Stimulated activated CD4-positive, alpha-beta T cell treated with anti-CD3 and anti-CD28 coated beads, Interleukin-4, amount 100 ng/mL, for 48 hours (primary cell): ENCODE measurements at places on chromosomes 12 and 14.

DNA sequence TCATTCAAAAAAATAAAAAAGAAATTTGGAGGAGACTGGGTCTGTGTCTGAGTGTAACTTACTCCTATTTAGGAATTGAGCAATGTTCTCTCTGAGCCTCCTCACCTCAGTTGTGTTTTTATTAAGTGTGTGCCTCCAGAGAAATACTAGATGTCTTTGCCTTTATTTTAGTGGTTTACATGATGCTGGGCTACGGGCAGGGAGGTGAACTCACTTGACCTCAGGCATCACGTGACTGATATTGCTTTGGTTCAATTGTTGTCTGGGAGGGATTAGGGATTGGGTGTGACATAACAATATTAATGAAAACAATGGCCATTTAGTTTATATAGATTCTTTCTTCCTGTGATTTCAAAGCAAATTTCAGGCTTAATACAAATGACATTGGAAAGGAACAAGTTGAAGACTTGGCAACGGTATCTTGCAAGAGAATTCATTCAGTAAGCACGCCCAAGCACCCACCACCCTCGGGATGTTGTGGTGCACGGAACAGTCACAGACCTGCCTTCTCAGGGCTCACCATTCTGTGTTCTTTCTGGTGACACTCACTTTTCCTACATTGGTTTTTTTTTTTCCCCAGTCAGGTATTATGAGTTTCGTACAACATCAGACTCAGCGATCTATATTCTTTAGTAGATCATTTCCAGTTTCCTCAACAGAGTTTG, 77.5 kb downstream of the BMP4 start:
- DNase-seq = no peak

DNA sequence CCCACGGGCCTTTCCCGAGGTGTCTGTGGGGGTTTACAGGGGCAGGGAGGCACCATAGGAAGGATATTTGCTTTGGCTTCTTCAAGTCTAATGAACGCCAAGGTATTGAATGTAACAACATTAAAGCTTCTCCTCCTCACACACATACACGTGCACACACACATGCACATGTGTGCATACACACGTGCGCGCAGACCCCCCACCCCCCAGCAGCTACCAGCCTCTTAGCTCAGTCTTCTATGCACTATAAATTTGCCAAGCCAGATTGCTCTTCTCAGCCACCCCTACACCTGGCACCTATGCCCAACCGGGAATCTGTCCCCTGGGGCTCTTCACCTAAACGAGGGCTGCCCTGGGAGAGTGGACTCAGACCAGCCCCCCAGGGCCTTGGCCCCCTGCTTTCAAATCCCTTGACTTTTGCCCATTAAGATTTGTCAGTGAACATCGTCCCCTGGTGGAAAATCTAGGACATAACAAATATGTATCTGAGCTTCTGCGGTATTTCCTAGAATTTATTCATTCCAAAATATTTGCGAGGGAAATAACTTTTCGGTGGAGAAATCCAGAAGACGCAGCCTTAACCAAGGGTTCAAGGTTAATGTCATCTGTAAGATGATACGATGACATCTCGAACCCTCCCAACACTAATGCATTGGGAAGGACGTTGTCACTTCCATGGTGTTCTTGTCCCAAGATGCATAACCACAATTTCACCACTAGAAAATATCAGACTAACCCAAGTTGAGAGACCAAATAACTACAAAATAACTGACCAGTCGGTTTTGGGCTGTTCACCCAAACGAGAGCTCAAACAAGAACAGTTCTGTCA, 330.4 kb downstream of the MED13L start:
- no peak for DNase-seq

GRCh38 chr14:80906946-80907345, 34.6 kb downstream of the CEP128 start:
- no peak for DNase-seq

DNA sequence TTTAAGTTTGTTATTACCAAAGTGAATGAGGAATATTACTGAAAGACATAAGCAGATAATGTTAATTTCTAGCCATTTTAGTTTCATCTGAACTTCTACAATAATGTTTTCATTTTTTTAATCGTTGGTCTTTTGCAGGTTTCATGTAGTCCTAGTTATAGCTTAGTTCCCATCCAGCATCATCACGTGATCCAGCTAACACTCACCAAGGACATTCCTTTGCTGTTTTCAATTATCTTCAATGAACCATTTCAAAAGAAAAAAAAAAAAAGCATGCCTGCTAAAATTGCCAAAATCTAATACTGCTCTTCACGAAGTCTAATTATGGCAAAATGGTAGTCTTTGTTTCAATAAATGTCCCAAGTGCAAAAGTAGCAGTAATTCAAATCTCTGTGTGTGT, 187.7 kb upstream of the ATXN7L3B start:
- DNase-seq = no peak

DNA sequence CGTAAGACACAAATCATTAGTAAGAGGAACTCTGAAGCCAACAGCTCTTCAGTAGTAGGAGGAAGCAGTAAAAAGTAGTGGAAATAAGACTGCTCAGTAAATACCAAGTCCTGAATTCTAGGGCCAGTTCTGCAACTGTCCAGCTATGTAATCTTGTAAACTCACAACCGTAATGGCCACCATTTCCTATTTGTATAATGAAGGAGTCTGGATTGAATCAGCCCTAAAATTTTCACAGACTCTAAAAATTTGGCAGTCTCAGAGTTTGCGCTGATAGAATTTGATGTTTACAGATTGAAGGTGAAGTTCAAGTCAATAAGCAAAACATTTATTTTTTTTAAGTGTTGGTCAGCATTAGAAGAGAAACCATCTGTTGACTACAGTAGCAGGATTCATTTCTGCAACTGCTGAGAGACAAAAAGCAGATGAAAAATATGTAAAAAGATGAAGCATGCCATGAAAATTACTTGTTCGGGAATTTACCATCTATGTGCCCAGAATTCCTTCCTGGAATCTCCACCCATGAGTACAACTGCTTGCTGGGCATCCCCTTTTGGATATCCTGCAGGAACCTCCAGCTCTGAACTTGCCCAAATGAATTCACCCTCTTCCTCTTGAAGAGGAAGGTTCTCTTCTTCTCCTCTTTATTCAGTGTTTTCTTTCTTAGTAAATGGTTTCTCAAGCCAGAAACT, 47.5 kb downstream of the GALNT4 start:
- no peak for DNase-seq

- no peak for DNase-seq
These were observed 27.4 kb downstream of the BCL2L14 start for GRCh38 chr12:12097891-12098690.

DNA sequence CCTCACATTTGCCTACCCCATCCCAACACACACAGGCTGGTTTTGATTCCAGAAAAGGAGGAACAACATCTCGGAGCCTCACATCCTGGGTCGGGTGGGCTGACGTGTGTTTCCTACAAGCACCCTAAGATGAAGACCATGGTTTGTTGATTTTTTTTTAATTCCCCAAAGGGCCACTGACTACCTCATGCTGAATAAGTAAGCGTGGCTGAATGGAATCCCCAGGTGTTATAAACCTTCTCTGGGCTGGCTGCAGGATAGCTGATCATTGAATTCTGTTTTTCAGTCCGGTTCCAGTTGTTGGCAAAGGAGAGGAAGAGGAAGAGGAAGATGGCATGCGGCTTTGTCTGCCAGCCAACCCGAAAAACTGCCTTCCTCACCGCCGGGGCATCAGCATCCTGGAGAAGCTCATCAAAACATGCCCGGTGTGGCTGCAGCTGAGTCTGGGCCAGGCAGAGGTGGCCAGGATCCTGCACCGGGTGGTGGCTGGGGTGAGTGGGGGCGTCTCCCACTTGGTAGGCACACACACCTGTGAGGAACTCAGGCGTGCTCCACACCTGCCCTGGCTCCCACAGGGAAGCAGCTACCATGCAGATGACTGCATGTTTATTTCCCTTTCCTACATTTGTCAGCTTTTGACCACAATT, 42.0 kb downstream of the RIN3 start:
- DNase-seq = no peak

DNA sequence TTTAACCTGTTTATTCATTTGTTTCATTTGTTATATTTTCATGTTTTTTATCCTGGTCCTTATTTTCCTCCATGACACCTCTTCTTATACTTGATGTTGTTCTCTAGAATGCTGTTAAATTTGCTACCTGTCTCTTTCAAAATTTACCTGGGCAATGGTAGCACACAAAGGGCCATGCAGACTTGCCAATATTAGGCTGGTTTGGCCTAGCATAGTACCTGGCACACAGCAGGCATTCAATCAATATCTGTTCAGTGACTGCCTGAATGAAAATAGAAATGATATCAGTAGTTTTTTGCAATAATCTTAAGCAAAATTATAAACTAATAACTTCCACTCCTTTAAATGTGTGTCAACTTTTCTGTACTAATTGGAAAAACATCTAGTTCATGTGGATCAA, 325.1 kb downstream of the APAF1 start:
- DNase-seq = no peak

DNA sequence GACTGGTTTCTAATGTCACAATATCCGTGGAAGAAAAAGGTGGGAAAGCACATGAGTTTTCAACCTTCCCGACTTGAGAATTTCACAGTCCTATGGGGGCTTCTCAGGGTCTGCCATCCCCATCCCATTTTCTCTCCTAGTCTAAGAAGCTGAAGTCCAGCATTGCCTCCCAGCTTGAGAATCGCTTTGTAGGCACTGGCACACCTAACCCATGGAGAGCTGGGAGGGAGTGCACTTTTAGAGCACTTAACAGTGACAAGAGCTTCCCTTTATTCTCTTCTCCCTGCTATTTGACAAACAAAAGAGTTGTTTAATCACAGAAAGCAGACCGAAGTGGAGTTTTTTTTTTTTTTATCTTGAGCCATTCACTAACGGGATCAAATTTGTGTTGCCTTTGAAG, 22.8 kb upstream of the SRRM4 start:
- DNase-seq = no peak

DNA sequence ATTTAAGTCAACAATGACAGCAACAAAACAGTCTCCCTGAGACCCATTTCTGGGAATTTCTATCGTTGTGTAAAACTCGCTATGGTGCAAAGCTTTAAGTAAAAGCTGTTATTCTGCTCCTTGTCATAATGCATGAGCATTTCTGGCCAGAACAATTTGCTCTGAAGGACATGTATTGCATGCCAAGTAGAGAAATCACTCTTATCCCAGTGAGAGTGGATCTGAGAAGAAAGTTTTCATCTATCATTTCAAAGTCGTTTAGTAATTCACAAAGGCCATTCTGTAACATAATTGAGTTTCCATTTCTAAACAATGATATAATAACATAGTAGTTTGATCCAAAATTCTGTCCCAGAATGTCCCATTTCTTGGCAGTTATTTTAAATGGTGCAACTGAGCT, 86.6 kb downstream of the TBC1D30 start:
- no peak for DNase-seq

GRCh38 chr12:124453419-124454351, 113.7 kb downstream of the NCOR2 start:
- DNase-seq = peak; percentile 72

DNA sequence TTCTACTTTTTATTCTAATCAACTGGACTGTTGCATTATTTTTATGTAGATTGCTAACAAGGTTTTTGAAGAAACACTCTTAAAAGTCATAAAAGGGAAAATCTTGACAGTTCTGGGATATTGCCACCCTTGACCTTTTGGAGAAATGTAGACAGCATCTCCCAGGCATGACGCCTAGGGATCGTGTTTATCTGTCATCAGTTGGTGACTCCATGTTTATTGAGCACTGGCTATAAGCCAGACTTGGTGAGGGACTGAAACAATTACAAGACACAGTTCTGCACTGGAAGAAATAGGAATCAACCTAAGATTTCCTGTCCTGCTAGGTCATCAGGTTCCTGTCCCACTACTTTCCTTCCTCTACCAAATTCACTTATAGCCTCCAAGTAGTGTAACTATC, 34.5 kb downstream of the HMGA2 start:
- DNase-seq = no peak

DNA sequence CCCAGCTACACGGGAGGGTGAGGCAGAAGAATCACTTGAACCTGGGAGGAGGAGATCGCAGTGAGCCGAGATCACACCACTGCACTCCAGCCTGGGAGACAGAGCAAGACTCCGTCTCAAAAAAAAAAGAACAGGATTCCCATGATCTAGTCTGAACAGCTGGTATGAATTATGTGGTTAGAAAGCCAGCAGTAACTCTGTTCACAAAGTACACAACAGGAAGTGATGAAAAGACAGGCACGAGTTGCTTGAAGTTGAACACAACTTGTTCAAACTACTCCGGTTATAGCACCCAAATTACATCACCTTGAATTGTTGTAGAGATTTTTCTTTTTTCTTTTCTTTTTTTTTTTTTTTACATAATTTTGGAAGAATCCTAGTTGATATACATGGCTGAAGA, 238.8 kb upstream of the RGS6 start:
- no peak for DNase-seq

DNA sequence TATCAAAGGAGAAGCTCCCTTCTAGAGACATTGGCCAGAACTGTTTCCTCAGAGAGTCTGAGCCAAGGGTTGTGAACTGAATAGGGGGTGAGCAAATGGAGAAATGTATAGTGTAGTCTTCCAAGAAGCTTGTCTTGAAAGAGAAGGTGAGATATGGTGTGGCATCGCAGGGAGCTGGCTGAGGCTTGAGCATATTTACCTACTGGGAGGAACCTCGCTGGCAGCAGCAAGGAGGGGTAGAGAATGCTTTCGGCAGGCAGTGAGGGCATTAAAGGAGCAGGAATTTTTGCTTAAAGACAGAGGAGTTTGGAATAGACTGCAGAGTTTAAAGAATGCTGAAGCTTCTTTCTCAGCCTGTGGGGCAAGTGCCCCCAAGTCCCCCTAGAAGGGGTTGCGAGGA, 59.3 kb upstream of the PRMT8 start:
- DNase-seq = no peak

GRCh38 chr12:116207274-116207673, 70.2 kb downstream of the MED13L start:
- DNase-seq = no peak

- DNase-seq = no peak
These were observed 208.8 kb upstream of the EEA1 start for GRCh38 chr12:93137656-93138612.

DNA sequence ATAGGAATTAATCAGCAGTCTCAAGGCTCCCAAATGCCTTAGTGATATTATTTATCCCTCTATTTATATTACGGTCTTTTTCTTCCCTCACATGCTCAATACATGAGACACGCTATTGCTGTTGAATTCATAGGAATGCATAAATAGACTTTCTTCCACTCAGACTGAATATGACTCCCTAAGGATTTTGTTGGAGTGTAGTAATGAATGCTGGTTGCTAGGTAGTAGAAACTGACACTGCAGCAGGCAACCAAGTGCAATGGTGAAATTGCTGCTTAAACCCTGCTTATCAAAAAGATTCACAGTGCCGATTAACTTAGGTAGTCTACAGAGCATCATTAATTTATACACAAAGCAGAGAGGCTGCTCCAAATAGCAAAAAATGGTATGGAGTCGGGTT, 168.2 kb downstream of the KCNC2 start:
- DNase-seq = no peak

DNA sequence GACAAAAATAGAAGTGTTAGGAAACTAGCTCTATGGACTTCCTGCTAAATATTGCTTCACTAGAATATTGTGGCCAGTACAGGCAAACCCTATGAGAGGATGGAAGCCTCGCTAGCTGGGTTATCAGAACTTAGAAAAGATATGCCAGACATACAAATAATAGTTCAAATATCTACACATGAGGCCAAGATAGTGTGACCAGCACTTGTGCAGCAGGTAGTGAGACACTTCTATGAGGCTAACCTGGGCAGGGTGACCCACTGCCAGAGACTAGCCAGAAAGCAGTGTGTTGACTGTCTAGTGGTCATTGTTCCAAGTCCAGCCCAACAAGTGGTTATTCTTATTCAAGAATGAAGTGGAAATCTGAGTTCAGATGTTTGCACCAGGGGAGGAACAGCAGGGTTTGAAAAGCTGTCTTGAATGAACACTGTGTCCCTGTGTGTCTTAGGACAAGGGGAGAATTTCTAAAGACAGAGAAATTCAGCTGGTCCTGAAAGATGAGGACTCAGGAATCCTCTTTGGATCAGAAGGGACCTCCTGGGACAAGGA, 16.3 kb downstream of the TSPAN8 start:
- no peak for DNase-seq
